ENCODE measurements at places on chromosomes 7 and 10. TPM values are rescaled to one million over a fixed set of nuclear protein-coding genes. Genes with fewer than 3 reads are reported as not detected.

GRCh38 chr10:74500026-74500704 is 326.2 kb upstream of the KAT6B start:
- no peak for DNase-seq

GRCh38 chr7:43905209-43905946 is 1.0 kb downstream of the URGCP start:
- DNase-seq, result no peak

DNA sequence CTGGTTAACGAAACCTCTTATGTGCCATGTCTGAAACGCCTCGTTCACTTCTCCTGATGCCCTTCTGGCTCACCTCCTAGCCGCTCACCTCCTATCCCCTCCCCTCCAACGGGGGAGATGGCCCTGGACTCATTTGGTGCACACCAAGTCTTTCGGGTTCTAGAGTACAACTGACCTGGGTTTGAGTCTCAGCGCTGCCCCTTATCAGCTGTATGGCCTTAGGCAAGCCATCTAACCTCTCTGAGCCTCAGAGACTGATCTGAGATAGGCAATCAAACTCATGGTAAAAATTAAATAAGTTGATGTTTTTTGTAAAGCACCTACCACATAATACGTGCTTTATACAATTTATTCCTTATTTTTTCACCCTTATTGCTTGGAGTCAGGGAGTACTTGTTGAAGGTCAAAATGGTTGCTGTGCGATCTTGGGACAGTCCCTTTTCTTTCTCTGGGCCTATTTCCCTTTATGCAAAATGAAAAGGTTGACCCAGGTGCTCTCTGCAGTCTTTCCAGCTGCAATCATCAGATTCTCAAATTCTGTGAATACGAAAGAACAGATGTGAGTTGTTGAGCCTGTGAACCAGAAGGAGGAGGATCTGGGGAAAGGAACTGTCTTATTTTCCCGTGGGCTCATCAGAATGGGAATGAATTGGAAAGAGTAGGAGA is 31.2 kb upstream of the PLEKHA1 start:
- no peak for DNase-seq

Gene H2BK1
- not detected for polyA plus RNA-seq

DNA sequence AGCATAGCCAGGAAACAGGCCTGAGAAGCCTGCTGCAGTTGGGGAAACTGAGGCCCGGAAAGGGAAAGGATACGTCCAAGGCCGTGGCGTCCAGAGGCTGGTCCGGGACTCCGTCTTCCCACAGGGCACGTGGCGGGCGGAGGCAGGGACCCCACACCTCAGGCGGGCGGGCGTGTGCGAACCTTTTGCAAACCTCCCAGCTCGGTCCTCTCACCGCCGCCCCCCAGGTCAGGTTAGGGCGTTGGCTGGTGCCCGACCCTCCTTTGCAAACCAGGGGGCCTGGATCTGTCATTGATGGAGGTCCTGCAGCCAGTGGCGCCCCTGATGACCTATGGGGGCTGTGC is 19.3 kb downstream of the FAM20C start:
- no peak for DNase-seq

Gene GIMAP1
- polyA plus RNA-seq, result 1.1 TPM

DNA sequence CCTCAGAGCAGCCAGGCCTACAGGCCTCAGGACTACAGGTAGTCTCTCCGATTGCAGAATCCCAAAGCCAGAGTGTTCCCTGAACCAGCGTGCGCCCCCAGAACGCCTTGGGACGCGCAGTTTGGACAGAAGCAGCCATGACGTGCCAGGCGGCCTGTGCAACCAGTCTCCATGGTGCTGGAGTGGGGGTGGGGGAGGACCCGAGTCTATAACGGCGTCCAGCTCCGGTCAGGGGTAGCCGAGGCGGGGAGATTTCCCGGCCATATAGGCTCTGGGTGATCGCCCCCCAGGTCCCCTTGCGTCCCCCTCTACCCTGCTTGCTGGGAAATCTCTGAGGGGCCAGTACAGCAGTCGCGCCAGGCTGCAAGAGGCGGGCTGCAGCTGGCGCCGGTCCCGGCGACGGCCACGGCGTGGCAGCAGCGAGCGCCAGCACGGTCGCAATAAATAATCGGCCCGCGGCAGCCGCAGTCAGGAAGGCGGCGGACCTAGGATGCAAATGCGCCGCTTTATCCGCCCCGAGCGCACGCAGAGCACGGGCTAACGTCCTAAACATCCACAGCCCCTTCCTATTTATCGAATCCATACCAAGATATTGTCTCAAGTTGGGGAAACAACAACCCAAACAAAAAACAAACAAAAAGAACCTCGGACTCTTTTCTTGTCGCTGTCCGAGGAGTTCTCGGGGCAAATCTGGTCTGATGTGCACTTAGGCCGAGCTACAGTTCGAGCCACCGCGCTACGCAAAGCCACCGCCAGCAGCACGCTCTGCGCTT is 1.6 kb downstream of the HOXA3 start:
- DNase-seq, result peak; percentile 89

GRCh38 chr7:132063800-132064199 is 507.4 kb upstream of the PODXL start:
- DNase-seq, result peak; percentile 92

Gene ELOVL3
- 0.80 TPM for polyA plus RNA-seq

Gene HOXA11
- 20.1 TPM for polyA plus RNA-seq

GRCh38 chr7:99006739-99007424 is 128.6 kb downstream of the TRRAP start:
- DNase-seq, result no peak

GRCh38 chr10:110694263-110694662 is 50.1 kb downstream of the RBM20 start:
- DNase-seq, result no peak

DNA sequence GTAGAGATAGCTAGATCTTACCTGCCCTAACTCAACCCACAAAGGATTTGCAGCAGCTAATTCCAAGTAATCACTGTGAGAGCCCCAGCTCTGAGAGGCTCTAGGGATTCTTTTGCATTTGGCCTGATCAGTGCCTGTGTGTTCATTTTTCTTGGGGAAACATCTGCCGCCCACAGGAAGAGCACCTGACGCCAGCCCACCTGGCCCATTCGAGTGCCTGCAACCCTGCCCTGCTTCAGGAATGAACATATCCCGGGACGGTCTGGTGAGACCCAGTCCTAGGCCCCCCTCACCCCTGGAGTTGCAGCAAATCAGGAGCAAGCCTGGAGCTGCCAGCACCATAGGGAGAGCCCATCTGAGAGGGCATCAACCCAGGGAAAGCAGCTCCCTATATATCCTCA is 38.8 kb downstream of the GSDME start:
- DNase-seq, result no peak

GRCh38 chr7:574661-575395 is 55.2 kb upstream of the PDGFA start:
- DNase-seq, result no peak

- no peak for DNase-seq
Measured at GRCh38 chr7:111083413-111083812, 7.5 kb upstream of the LRRN3 start.

Gene CDK6
- 0.36 TPM for polyA plus RNA-seq

DNA sequence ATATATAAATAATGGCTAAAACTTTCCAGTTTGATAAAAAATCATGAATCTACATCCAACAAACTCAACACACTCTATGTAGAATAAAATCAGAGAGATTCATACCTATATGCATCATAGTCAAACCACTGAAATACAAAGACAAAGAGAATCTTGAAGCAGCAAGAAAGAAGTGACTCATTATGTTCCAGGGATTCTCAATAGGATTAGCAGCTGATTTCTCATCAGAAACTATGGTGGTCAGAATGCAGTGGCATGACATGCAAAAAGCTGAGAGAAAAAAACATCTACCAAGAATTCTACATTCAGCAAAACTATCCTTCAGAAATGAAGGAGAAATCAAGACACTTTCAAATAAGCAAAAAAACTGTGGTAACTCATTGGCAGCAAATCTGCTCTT is 187.4 kb downstream of the RNLS start:
- DNase-seq, result no peak

Gene TUBAL3
- polyA plus RNA-seq, result 0.24 TPM

Gene IFRD1
- 22.3 TPM for polyA plus RNA-seq

GRCh38 chr7:66255534-66256100 is 50.5 kb downstream of the TPST1 start:
- no peak for DNase-seq

Gene STYXL1
- 50.7 TPM for polyA plus RNA-seq

Gene MUC12
- polyA plus RNA-seq, result 1.4 TPM

Gene PDE1C
- polyA plus RNA-seq, result 7.2 TPM

DNA sequence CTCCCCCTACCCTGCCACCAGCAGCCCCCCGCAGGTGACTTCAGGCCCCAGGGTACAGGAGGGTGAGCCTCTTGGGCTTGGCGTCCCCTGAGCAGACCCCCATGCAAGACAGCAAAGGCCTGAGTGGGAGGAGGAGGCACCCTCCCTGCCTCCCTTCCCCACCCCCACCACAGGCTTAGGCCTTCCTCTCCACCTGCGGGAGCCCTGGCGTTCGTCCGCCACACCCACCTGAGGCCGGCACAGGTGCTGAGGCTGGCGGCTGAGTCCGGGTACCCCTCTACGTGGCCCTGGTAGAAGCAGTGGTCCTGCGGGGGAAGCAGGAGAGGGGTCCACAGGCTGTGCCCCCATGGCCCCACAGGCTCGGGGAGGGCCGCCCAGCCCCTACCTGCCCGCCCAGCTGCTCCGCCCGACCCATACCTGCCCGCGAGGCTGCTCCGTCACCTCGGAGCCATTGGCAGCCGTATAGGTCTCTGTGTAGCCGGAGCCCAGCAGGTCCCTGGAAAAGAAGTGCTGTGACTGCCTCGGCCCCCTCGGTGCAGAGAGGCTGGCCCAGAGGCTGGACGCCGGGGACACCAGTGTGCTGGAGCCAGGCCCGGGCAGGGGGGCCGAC is 3.0 kb downstream of the ADAM8 start:
- DNase-seq, result no peak

GRCh38 chr10:70884741-70885140 is 3.6 kb downstream of the PCBD1 start:
- DNase-seq, result no peak

Gene DLX5
- polyA plus RNA-seq, result 8.8 TPM

Gene ITPRID1
- polyA plus RNA-seq, result 0.24 TPM

Gene DDX50
- polyA plus RNA-seq, result 18.5 TPM

- DNase-seq, result no peak
Measured at GRCh38 chr10:133264461-133264860, 12.2 kb downstream of the ADAM8 start.

Gene PTPRZ1
- 26.3 TPM for polyA plus RNA-seq

- no peak for DNase-seq
Measured at GRCh38 chr10:50556237-50557120, 67.3 kb downstream of the SGMS1 start.

DNA sequence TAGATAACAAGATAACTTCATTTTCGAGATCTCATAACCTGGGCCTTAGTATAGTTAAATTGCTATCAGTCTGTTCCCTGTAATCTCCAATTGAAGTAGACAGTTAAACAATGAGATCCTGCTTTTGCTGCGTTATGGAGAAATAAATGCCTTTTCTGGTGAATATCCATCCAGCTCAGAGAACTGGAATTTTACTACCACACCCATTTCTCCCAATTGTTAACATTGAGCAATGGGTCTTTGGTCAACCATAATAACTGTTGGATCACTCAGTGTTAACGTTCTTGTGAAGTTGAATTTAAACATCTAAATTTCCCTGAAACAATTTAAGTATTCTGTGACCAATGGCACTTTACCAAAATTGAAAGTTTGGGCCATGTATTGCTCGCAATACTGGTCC is 3.0 kb downstream of the CALU start:
- DNase-seq, result no peak

Gene FGFBP3
- polyA plus RNA-seq, result 4.6 TPM

- DNase-seq, result peak; percentile 74
Measured at GRCh38 chr7:24665564-24666294, 91.5 kb downstream of the GSDME start.

DNA sequence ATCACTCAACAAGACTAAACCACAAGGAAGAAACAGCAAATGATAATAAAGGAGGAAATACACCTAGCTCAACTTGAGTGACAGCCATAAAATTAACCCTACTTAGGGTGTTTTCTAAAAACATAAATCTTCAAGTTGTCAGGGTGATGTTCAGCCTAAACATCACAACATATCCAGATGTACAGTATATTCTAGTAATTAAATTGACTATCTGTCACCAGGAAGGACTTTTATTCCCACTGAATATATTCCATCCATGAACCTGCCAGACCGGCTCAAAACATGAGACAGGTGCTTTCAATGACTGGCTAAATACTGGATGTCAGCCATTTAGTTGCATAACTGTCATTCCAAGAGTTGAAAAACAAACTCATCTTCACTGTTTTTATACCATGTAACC is 298.1 kb upstream of the NEBL start:
- DNase-seq, result no peak

Gene NHLRC2
- polyA plus RNA-seq, result 1.8 TPM

GRCh38 chr7:774161-775109 is 47.4 kb upstream of the PRKAR1B start:
- DNase-seq, result peak; percentile 71

Gene RHOBTB1
- polyA plus RNA-seq, result 3.4 TPM
